Mammary epithelial cell (primary cell): ENCODE measurements at places on chromosomes 6 and 20. TPM values are rescaled to one million over a fixed set of nuclear protein-coding genes. Genes with fewer than 3 reads are reported as not detected.

DNA sequence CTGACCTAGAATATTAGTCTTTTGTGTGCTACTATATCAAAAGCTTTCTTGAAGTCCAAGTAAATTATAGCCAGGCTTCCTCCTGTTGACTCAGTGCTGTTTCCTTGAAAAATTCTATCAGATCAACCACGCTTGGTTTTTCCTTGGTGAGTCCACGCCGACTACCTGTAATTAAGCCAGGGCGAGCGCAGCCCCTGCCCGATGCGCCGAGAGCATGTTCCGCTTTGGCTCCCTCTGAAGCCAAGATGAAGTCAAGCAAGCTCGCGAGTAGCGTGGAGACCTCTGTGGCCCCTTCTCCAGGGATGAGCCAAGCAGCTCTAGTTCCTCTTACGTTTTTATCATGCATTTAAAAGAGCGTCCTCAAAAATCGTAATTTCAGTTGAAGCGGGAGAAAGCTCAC, 641.2 kb downstream of the CDH26 start:
- DNase-seq = no peak

GRCh38 chr6:21531393-21531792, 62.2 kb upstream of the SOX4 start:
- no peak for DNase-seq

GRCh38 chr20:31593221-31594001, 11.7 kb upstream of the ID1 start:
- peak; percentile 100 for DNase-seq

GRCh38 chr6:109014606-109015005, 80.0 kb downstream of the SESN1 start:
- no peak for DNase-seq

DNA sequence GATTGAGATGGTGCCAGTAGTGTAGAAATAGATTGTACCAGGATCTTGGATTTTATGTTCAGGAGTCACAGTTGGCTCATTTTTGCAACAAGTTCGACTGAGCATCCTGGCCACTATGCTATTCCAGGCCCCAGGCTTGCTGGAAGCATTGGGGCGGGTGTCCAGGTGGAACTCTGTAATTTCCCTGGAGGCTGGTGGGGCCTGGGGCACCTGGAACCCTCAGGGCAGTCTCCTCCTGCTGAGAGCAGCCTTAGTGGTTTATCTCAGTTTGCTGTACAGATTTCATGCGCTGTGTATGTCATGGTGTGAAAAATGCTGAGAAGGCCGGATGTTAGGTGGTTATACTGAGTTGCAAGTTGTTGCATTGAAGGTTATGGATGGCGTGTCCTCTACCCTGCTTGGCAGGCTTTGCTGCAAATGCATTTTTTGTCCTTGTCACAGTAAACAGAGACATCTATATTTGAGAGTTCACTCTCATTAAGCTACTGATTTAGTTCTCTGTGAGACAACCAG, 135.1 kb upstream of the MYLIP start:
- no peak for DNase-seq

DNA sequence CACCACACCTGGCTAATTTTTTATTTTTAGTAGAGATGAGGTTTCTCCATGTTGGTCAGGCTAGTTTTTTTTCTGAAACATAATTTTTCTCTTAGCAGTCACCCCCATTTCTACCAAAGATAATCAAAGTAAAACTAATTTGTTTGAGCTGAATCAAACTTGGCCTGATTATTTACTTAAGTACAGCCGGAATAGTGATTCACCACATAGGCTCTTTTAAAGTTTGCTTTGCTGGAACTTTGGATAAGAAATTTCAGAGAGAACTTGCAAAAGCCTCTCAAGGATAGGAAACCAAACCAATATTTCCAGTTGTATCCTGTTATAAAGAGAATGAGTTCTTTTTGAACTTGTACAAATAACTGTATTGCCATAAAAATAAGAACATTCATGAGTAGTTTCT, 105.0 kb upstream of the SYNCRIP start:
- no peak for DNase-seq

GRCh38 chr6:74939151-74939708, 266.6 kb downstream of the COL12A1 start:
- peak; percentile 39 for DNase-seq

- peak; percentile 76 for DNase-seq
Observed at GRCh38 chr6:113414511-113414910, 442.6 kb upstream of the MARCKS start.

DNA sequence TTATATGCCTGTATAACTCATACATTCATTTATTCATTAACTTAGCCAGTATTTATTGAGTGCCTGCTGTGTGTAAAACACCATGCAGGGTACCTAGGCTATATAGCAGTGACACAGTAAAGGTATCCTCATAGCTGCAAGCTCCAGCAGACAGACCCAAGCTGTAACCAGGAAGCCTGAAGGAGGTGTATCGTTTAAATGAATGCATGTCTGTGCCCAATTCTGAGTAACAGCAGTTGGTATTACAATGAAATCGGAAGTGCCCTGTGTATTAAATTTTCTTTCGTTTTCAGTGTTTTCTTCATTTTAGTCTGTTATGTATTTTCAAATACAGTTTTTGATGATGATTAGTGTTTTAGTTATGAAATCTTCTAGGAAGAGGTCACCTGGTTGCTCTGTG, 485.8 kb upstream of the SOX4 start:
- DNase-seq = no peak

DNA sequence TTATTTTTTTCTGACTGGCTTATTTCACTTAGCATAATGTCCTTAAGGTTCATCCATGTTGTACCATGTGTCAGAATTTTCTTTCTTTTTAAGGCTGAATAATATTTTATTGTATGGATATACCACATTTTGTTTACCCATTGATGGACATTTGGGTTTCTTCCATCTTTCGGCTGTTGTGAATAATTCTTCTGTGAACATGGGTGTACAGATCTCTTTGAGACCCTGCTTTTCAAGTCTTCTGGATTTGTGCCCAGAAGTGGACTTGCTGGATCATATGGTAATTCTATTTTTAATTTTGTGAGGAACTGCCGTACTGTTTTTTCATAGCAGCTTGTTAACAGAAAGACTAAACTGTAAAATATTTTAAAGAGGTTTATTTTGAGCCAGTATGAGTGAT, 94.6 kb upstream of the TMEM181 start:
- DNase-seq = no peak

GRCh38 chr6:17473554-17473953, 80.2 kb downstream of the CAP2 start:
- DNase-seq = no peak

DNA sequence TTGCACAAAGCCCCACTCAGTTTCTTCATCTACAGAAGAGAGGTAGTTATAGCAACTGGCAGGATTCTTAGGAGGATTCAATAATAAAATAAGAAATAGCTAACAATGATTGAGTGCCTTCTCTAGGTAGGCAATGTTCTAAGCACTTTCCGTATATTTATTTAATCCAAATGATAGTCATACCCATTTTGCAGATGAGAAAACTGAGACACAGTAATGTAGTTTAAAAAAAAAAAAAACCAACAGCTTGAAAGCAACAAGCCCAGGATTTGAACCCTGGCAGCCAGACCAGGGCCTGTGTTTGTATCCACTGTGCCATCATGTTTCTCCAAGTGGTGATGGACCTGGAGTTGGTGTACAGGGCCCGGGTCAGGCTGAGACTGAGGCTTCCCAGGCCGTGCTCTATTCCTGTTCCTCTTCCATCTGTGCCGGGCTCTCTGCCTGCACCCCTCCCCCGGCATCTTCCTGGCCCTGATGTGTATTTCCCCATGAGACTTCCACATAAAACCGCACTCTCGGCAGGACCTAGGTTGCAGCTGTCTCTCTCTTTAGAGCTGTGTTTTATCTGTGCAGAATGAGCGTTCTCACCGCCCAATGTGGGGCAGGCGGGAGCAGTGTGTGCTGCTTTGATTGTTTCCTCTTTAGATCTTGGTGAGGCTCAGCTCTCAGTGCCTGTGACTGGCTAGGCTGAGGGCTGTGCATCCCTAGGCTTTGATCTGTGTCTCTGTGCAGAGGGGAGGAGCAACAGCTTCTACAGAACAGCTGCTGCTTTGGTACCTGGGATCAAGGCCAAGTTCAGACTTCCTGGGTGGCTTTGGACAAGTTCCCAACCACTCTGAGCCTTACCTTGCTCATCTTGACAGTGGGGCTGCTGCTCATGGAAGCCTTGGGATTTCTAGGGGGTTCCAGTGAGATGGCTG, 49.5 kb downstream of the TOX2 start:
- DNase-seq = no peak

DNA sequence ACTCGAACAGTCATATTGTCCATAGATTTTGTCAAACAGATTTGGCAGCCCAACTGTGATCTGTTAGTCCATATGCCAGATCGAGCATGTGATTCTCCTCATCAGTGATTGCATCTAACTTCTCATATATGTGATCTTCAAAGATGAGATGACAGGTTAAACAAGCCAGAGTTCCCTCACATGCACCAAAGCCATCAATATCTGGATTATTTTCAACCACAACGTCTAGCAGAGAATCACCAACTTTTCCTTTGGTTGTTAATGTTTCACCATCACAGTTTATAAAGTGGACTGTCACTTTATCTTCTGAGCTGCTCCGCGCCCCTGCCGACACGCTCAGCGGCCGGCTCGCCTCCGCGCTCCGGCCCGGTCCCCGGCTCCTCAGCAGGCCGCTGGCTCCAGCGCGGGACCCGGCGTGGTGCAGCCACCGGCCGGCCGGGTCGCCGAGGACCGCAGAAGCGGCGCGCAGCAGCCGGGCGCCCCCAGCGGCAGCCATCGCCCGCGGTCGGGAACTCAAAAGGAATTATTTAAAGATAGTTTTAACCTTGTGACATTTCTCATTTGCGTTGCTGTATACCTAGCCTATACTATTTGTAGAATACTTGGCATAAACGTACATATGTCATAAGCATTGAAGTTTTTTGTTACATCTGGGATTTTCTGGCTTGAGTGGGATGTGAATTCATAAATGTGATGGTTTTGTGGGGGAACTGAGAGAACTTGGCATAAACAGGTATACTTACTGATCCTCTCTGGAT, 40.1 kb upstream of the DYNLRB1 start:
- DNase-seq = no peak

DNA sequence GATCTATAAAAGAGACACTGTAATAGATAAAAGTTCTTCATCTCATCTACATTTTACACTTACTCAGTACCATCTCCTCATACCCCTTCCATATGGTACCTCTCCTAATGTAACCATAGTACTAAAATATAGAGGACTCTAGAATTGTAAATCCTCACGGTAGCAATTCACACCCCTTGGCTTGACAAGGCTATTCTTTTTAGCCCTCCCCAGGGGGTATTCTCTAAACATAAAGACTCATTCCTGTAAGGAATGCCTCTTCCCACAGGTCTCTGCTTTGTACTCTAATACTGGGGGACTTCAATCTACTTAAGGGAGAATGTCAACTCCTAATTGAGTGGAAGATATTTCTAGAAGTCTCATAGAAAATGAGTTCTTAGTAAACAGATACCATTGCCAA, 85.9 kb downstream of the VIP start:
- DNase-seq = no peak

GRCh38 chr6:161439093-161439492, 165.2 kb upstream of the AGPAT4 start:
- DNase-seq = peak; percentile 89

DNA sequence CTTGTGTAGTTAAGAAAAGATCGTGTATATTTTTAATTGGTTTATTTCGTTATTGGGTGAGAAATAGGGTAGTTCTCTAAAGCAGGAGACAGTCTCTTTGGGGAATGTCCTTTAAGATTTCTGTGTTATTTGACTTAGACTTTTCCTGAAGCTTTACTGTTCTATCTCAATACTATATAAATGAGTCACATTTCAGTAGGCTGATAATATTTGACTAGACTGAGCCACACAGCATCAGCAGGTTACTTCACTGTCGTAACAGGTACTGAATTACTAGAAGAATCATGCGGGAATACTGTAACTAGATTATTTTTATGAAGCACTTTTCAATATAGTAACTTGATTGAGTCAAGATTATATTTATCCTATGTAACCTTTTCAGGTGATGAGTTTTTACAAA, 1.4 kb downstream of the SMAP1 start:
- peak; percentile 39 for DNase-seq

DNA sequence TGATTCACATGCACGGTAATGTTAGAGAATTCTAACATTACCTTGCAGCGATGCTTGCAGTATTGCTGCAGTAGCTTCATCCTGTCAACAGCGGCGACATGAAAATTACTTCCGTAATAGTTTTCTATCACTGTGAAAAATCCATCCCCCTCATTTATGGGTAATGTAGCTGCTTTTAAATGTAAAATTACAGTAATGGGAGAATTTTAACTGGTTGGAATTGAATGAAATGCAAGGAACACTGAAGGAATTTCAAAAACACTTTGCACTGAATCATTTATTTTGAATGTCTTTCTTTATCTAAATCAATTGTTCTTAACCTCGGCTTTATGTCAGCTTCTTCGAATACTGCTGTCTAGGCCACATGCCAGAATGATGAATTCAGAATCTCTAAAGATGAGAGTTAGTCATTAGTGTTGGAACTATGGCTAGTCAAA, 102.4 kb upstream of the HIVEP1 start:
- DNase-seq = peak; percentile 8

DNA sequence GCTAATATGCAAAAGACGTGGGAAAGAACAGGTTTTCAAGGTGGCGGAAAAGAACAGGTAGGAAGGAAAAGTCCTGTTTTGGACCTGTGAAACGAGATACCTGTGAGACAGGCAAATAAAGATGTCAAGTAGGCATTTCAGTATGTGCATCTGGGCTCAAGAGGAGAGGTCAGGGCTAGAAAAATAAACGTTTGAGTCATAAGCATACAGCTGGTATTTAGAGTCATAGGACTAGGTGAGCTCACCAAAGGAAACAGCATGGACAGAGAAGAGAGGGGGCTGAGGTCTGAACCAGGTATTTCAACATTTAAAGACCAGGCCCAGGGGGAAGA, 14.9 kb downstream of the MTFR2 start:
- DNase-seq = peak; percentile 45

DNA sequence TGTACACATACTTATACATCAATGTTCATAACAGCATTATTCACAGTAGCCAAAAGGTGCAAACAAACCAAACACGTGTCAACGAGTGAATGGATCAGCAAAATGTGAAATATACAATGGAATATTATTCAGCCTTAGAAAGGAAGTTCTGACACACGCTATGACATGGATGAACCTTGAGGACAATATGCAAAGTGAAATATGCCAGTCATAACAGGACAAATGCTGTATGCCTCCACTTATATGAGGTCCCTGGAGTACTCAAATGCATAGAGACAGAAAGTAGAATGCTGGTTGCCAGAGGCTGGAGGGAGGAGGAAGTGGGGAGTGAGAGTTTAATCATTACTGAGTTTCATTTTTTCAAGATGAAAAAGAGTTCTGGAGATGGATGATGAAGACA, 37.8 kb upstream of the IGF2R start:
- no peak for DNase-seq

Gene NKX2-2
- not detected for polyA plus RNA-seq

Gene GNMT
- 0.16 TPM for polyA plus RNA-seq

Gene ADGRF1
- polyA plus RNA-seq = 51.5 TPM

Gene ASIP
- polyA plus RNA-seq = not detected

Gene HLA-DRB5
- 0.06 TPM for polyA plus RNA-seq

Gene F13A1
- not detected for polyA plus RNA-seq

Gene CEP162
- 1.2 TPM for polyA plus RNA-seq

Gene PLG
- not detected for polyA plus RNA-seq

Gene KCNG1
- polyA plus RNA-seq = 19.2 TPM

Gene ZSCAN31
- 1.4 TPM for polyA plus RNA-seq

Gene TREML2
- 0.07 TPM for polyA plus RNA-seq

Gene SUN5
- not detected for polyA plus RNA-seq

Gene EGFL8
- polyA plus RNA-seq = 2.0 TPM

Gene PCSK2
- not detected for polyA plus RNA-seq

Gene IMPG1
- polyA plus RNA-seq = not detected

Gene PPIL6
- 0.45 TPM for polyA plus RNA-seq
